Smooth muscle cell of trachea (primary cell): ENCODE measurements at places on chromosomes 13 and 19. TPM values are rescaled to one million over a fixed set of nuclear protein-coding genes. Genes with fewer than 3 reads are reported as not detected.

MAP1S gene
- 24.9 and 35.2 TPM in 2 replicates for total RNA-seq

ZNF528 gene
- 30.4 and 38.3 TPM in 2 replicates for total RNA-seq

TMEM91 gene
- total RNA-seq = 4.4 and 10.9 TPM in 2 replicates

USHBP1 gene
- 0.15 TPM in 1 of 2 replicates, not detected in the other for total RNA-seq

LILRB1 gene
- not detected in 2 replicates for total RNA-seq

GPR183 gene
- total RNA-seq = not detected in 2 replicates

ZNF837 gene
- total RNA-seq = 3.2 and 3.8 TPM in 2 replicates

RUBCNL gene
- 11.2 and 17.0 TPM in 2 replicates for total RNA-seq

NCAN gene
- total RNA-seq = under 0.01 TPM in 2 replicates

CIC gene
- total RNA-seq = 43.5 and 44.0 TPM in 2 replicates

KLK2 gene
- total RNA-seq = not detected in 2 replicates

FLT1 gene
- total RNA-seq = 1.3 and 1.7 TPM in 2 replicates

CYP4F3 gene
- total RNA-seq = not detected in 2 replicates

GDF15 gene
- total RNA-seq = 37.7 and 138 TPM in 2 replicates

LILRA1 gene
- not detected in 2 replicates for total RNA-seq

ZFR2 gene
- total RNA-seq = not detected in 2 replicates

ZNF564 gene
- 8.3 and 9.3 TPM in 2 replicates for total RNA-seq

ZSCAN4 gene
- not detected in 2 replicates for total RNA-seq

FCAR gene
- not detected in 2 replicates for total RNA-seq

DNAJB1 gene
- total RNA-seq = 52.5 and 91.3 TPM in 2 replicates

ADGRE3 gene
- total RNA-seq = not detected in 2 replicates

OR7C1 gene
- not detected in 2 replicates for total RNA-seq

CEACAM8 gene
- not detected in 2 replicates for total RNA-seq

MAB21L1 gene
- 2.6 and 4.7 TPM in 2 replicates for total RNA-seq

CD37 gene
- total RNA-seq = not detected in 2 replicates

CGB5 gene
- not detected in 2 replicates for total RNA-seq

PRR19 gene
- total RNA-seq = 0.15 and 1.5 TPM in 2 replicates
